NCI-H1105 (cell line): ENCODE measurements at places on chromosomes 12 and 14.
A peak's percentile ranks its signal among the peaks of the same experiment; 100 is the strongest.

DNA sequence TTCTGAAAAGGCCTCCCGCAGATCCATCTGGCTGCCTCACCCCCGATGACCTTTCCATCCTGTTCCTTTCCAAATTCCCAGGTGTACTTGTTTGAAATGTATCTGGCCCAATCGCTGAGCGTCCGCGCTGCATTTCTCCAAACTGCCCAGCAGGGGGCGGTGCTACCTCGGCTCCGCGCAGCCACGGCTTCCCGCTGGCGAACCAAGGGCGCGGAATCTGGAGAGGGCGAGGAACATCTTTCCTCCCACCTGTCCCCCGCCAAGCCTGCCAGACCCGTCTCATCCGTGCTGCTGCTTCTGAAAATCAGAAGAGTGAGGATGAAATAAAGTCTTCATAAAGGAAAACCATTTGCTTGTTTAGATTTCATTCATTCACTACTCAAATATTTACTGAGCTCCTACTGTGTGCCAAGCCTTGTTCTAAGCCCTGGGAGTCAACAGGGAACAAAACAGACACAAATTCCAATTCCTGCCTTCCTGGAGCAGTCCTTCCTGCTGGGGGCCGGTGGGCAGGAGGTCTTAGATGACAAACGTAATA is 16.8 kb upstream of the MYL2 start:
- no peak for DNase-seq

DNA sequence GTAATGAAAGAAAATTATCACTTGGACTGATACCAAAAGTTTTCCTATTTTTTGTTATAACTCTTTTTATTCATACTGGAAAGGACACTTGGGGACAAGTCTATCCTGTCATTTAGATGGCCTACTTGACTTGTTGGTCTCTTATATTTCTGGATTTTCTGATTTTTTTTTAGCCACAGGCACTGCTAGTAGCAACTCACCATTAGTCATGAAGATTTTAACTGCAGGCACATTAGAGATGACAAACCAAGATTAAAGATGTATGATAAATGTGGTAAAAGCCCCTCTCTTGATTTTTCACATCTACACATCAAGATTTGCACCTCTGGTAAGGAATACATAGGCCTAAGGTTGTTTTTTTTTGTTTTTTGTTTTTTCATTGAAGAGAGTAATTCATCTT is 217.0 kb downstream of the SLC25A21 start:
- no peak for DNase-seq

DNA sequence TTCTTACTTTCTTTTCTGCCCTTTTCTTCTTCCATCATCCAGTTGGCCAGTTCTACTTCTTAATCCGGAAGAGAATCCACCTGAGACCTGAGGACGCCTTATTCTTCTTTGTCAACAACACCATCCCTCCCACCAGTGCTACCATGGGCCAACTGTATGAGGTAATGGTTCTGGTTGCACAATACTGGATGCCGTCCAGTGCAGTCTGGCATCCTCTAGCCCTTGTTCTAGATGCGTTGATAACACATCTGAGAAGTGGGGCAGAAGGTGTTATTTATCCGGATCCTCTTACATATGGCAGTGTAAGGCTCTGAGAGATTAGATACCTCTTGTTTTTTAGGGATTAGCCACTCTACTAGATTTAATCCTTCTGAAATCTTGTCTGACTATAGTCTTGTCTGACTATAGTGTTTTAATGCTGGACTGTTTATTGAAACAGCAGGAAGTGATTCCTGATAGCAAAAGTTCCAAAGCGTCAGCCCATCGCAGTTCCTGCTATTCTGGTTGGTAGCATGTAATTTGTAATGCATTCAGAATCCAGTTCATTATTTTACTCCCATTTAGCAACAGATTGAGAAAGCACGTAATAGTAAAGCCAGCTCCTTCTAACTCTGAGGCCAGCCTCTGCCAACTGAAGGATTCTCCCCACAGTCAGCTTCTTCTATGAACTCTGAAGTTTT is 7.9 kb downstream of the GABARAPL1 start:
- DNase-seq = no peak

- no peak for DNase-seq
Measured at GRCh38 chr12:64457466-64457865, 5.5 kb downstream of the TBK1 start.

DNA sequence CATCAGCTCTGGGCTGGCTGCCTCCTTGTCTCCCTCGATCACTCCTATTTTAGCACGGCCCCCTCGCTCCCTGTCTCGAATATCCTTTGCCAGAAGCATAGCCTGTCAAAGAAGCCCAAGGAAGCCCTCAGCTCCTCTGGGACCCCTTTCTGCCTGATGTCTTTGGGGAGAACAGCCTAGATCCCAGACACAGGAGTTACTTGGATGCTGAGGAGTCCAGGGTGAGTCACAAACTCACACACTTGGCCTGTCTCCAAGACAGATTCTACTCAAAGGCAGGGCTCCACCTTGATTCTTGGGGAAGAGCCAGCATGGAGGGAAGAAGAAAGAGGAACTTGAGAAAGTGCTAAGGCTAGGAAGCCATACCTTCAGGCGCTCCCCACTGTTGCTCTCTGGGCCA is 8.1 kb downstream of the AVIL start:
- DNase-seq = no peak

DNA sequence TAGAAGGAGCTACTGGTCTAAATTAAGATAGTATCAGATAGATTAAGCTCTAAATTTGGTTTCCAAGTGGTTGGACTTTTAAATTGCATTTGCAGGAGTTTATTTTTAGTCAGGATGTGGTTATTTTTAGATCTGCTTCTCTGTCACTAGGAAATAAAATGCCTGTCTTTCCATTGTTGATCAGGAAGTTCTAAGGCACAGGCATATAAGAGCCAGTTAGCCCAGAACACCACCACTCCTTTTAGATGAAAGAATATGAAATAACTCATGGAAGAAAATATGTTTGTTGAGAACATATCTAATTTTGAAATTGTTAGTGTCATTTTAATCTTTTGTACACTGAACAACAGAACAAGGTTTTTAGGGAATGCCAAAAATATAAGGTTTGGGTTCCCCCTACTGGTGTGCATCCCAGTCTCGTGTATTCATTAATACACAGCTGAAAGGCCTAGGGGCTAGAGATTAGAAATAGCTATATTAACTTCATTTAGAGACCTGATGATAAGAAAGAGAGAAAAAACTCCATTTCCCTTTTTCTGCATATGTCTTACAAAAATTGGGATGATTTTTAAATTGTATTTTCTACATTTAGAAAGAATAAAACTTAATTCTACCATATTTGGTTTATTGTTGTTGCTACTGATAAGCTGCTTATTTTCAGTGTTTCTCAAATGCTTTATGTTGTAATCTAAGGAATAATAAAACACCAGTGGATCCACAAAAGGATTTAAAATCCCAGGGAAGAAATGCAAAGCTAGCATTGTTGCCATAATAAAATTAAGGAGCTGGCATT is 67.2 kb downstream of the RIC8B start:
- peak; percentile 37 for DNase-seq

- no peak for DNase-seq
Measured at GRCh38 chr12:15709551-15709950, 79.6 kb downstream of the EPS8 start.

GRCh38 chr12:93019975-93020630 is 91.0 kb upstream of the EEA1 start:
- DNase-seq = no peak

GRCh38 chr12:43453761-43454160 is 98.2 kb downstream of the ADAMTS20 start:
- DNase-seq = no peak

GRCh38 chr14:33450416-33450815 is 500.5 kb downstream of the EGLN3 start:
- no peak for DNase-seq

DNA sequence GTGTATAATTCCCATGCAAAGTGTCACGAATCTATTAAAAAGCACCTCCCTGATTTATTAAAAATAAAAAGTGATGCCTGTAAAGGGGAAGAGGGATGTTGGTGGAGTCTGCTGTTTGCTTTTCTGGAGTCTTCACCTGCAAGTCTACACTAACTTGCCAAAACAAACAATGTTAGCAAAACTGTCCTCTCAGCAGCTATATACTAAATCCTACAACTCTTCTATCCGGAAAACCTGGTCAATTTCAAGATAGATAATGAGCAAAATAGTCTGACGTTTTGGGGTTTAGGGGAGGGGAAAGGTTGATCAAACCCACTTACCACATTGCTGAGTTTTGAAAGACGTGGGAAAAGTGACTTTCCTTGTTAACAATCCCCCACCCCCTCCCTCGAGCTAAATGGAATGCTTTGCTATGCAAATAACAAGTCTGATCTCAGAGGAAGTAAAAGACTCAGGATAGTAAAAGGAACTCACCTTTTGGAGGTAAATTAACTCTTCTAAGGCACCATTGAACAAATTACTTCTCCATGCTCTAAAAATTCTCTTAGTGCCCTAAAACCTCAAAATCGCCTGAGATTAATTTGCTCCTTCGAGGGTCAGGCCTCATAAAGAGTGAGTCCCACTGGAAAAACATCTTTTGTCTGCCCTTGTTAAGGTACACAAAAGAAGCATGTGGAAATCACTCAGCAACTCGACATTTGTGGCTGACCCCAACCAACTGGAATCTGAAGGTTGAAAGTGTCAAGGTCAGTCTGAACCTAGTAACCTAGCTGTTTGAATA is 13.5 kb downstream of the BMP4 start:
- no peak for DNase-seq

GRCh38 chr12:56626701-56627100 is 3.4 kb downstream of the BAZ2A start:
- no peak for DNase-seq

DNA sequence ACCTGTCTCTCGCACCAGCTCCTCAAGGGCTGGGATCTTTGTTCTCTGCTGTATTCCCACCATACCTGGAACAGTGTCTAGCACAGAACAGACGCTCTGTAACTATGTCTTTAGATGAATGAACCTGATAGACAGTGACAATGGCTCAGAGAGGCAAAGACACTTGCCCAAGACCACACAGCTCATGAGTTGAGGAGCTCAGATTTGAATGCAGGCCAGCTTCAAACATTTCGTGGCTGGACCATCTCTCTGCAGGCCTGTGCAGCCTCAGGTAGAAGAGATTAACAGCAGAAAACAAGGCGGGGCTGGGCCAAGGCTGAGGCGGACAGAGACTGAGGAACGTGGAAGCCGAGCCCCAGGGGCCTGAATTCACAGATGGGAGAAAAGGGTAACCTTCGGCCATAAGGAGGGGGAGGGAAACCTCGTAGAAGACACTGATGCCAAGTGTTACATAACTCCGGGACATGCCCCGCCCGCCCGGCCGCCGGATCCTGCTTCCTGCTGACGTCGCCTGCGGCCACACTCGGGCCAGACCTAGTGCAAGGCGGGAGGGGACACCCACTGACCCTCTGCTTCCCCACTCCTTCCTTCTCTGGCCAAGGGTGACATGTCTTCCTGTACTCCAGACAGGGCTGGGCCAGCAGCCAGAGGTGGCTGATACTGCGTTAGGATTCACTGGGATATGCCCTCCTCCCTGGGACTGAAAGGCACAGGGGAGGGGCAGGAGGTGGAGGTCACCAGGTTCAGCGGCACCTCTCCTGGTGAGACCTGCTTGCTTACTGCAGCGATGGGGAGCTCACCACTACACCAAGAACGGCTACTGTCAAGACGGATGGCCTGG is 86.8 kb downstream of the RFLNA start:
- DNase-seq = no peak

GRCh38 chr14:93464271-93464670 is 33.5 kb downstream of the UNC79 start:
- DNase-seq = no peak

DNA sequence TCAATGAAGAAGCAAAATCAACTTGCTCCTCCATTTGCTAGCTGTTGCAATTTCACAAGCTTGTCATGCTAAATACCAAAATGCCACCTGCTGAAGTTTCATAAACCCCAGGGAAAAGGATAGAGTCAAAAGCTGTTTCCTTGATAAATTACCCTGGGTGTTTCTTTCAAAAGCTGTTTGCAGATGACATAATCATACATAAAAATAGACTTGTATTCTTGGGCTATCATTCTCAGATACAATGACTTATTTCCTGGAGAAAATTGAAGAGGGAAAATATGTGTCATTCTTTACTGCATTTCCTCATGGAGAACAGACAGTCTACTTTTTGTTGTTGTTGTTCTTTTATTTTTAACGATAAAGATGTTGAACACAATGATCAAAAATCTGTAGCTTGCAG is 119.2 kb downstream of the GALC start:
- no peak for DNase-seq

- DNase-seq = no peak
Measured at GRCh38 chr14:58777541-58777979, 139.8 kb downstream of the DACT1 start.

DNA sequence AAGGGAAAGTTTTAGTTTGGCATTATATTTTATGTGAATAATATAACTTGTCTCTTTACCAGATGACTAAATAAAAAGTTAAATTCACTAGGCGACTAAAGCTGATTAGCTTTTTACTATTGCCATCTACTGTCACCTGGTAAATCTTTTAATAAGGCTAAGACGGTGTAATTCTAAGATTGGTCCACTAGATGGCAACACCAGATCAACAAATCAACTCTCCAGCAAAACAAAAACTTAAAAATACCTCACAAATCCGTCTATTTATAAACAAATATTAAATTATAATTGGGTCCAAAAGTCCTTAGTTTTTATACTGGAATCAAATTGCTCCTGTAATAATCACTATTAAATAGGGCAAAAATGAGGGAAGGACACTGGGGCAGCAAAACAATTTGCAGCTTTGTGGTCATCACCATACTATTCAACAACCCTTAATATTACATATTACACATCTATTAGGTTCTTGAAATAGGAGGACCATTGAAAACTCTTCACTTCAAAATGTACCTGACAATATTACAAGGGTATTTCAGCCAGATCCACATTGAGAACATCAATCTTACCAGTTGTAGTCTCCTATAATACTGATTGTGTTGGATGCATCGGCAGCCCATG is 47.9 kb downstream of the GALC start:
- DNase-seq = peak; percentile 18

DNA sequence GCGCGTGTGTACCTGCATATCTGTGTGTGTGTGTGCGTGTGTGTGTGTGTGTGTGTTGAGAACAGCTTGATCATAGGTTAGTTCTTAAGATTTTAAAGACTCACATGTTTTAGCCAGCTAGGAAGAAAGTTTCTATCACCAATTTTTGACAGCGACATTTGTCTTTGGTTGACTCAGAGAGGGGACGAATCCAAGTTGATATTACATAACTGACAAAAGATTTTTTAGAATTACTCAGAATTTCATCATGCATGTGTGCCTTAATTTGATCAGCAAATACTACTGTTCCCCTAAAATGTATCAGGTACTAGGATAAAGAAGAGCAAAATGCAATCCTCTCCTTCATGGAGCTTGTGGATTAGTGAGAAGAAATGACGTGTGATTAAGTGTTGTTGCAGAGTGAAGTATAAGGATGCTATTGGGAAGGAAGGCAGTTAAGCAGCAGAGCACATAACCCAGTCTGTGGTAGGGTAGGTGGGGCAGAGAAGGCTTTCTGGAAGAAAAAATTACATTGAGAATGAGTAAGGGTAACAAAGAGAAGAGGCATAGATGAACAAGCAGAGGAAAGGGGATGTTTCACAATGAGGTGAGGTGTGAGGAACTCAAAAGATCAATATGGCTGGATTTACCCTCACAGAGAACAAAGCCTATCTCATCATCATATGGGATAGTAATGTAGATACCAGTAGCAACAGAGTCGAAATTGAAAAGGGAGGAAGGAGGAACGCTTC is 77.5 kb downstream of the ELK3 start:
- DNase-seq = no peak

- no peak for DNase-seq
Measured at GRCh38 chr12:101931498-101932326, 54.3 kb downstream of the DRAM1 start.
